ENCODE measurements at places on chromosomes 5 and 9. TPM values are rescaled to one million over a fixed set of nuclear protein-coding genes. Genes with fewer than 3 reads are reported as not detected.

DMRTA1 gene
- total RNA-seq = not detected

DNA sequence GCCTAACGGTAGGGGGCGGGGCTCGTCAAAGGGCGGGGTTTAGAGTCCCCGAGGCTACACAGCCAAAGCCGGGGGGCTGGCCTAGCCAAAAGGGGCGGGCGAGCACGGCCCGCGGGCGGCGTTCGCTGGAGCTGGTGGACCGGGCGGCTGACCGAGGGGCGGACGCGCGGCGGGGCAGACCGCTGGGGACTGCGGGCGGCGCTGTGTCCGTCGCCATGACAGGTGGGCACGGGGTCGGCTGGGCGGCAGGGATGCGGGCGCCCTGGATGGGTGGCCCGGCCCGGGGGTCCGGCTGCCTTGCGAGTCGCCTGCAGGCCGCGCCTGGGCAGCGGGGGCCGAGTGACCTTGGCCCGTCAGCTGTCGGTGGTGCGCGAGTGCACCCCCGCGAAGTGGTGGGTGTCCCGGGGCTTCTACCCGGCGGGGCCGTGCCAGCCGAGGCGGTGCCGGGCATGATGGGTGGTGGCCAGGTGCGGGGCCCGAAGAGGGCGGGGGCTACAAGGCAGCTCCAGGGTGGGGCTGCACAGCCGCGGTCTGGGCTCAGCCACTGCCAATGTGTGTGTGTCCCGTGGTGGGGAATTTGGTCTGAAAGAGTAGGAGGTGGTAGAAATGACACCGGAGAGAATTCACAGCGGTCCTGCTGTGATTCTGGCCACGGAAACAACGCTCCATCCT, at the start of gene CARD19:
TSS of gene CARD19 (plus strand) at position 87 of the 672 bp plus-strand sequence. CDS start at position 216, 129 bp downstream.
- H3K36me3 ChIP-seq = no peaks in the 10 kb centered on the region
- no peak for DNase-seq
- peak within 1 kb of the TSS; percentile 94 for H3K4me3 ChIP-seq
- H3K4me1 ChIP-seq = peaks cover 75% of the 10 kb centered on the region
- peak within 1 kb of the TSS; percentile 81 for H3K27ac ChIP-seq
- H3K27me3 ChIP-seq = no peaks in the 10 kb centered on the region

OGN gene
- 0.15 TPM for total RNA-seq

- no peaks in the 10 kb centered on the region for H3K36me3 ChIP-seq
- no peaks in the 10 kb centered on the region for H3K27me3 ChIP-seq
- DNase-seq = no peak
- no peak overlapping the region for H3K4me3 ChIP-seq
- H3K4me1 ChIP-seq = no peaks in the 10 kb centered on the region
- H3K27ac ChIP-seq = no peak overlapping the region
These were observed 124.7 kb downstream of the GHR start for GRCh38 chr5:42547894-42548293.

GRCh38 chr9:137670391-137671195, 51.8 kb downstream of the EHMT1 start:
- DNase-seq = no peak
- H3K27ac ChIP-seq = no peak overlapping the region
- H3K36me3 ChIP-seq = no peaks in the 10 kb centered on the region

- H3K27me3 ChIP-seq = no peaks in the 10 kb centered on the region
- DNase-seq = no peak
- no peak overlapping the region for H3K27ac ChIP-seq
- no peaks in the 10 kb centered on the region for H3K4me1 ChIP-seq
These were observed 93.0 kb downstream of the WNK2 start for GRCh38 chr9:93276973-93277372.

DNA sequence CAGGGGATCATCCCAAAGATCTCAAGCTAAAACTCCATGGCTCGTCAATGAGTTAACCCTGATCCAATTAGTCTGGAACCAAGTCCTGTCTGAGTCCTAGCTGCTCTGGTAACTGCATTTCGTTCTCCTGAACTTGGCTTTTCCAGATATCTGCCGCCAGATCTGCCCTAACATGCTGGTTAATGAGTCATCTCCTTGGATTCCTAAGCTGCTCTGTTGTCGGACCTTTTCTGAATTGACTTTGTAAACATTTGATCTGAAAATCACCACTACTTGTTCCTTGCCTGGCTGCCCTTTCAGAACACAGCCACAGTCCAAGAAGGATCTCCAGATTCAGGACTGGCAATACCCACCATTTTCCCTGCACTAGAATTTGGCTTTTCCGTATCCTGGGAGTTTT, 473.0 kb downstream of the ZSWIM6 start:
- H3K4me3 ChIP-seq = no peak overlapping the region
- peaks cover 9% of the 10 kb centered on the region for H3K4me1 ChIP-seq
- no peaks in the 10 kb centered on the region for H3K36me3 ChIP-seq
- H3K27ac ChIP-seq = no peak overlapping the region

PCDHGA1 gene
- 0.05 TPM for total RNA-seq

DNA sequence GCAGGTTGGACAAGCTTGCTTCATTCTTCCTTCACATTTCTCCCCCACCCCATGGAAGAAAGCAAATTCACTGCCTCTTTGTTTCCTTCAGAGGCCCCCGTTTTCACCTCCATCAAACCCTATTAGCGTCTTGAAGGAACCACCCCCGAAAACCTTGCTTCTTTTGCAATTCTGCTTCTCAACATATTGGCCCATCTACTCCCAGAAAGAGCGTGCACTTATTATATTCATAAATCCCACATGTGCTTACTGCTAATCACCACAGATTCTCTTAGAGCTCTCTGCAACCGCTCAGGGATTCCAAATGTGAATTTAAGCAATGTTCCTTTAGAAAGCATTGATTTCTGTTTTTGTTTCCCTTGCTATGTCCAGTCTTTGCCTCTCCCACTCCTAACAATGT, 1.1 kb downstream of the F2RL2 start:
- H3K36me3 ChIP-seq = no peaks in the 10 kb centered on the region
- no peak for DNase-seq
- H3K4me3 ChIP-seq = no peak overlapping the region
- H3K27me3 ChIP-seq = no peaks in the 10 kb centered on the region
- H3K4me1 ChIP-seq = no peaks in the 10 kb centered on the region

DNA sequence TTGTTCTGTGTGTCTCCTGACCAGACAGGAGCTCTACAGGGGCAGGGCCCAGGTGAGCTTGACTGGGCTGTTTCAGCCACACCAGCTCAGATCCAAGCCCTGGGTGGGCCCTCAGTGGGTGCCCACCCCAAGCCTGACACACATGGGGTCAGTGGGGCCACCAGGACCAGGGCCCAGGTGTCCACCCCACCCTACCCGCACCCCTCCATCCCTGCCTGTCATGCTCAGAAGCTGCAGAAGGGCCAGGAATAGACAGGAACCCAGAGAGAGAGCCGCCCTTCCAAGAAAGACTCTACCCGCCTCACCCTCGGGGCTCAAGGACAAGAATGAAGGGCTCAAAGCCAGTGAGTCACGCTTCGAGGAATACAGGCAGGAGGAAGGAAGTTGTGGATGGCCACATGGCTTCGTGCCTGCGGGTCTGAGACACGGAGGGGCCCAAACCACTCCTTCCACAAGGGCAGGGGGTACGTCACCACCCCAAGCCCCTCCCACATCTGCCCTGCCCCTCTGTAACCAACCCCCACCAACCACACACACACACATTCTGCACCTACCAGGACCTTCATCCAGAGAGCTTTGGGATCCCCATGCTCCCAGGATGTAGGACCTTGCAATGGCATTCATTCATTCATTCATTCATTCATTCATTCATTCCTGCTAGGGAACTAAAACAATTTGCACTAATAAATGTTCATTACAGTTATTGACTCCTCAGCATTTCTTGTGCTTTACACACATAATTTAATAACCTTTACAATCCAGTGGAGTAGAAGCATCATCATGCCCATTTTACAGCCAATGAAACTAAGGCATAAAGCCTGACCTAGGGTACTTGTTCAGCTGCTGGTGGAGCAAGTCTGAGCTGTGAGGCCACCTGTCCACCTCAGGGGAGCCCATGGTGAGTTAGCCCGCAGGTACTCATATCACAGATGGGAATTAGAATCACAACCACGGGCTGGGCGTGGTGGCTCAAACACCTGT, 55.9 kb upstream of the STXBP1 start:
- peak overlapping the region; percentile 79 for H3K27ac ChIP-seq
- no peaks in the 10 kb centered on the region for H3K27me3 ChIP-seq
- H3K4me3 ChIP-seq = no peak overlapping the region
- peak; percentile 80 for DNase-seq
- H3K36me3 ChIP-seq = peaks cover 27% of the 10 kb centered on the region
